Caco-2 (cell line): ENCODE measurements at places on chromosomes 4 and X. TPM values are rescaled to one million over a fixed set of nuclear protein-coding genes. Genes with fewer than 3 reads are reported as not detected.

DNA sequence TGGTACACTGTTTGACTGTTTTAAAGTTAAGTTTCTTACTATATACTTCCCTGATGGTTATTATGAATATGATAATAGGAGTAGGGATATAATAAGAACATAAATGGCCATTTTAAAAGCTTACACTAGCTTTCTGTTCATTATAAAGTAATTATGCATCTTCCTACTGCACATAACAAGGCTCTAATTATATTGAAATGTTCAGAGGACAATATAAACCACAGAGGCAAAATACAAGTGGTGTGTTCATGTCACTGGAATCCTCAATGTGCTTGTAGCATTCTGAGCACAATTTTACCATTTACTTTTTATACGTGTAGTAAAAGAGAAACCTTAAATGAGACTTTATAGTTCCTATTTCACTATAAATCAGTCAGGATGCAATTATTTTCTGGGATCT lies 268.3 kb downstream of the TMA16 start:
- DNase-seq, result no peak

- no peak for DNase-seq
Measured at GRCh38 chrX:109863811-109864210, 130.8 kb upstream of the ACSL4 start.

- no peak for DNase-seq
Measured at GRCh38 chr4:43607827-43608461, 715.4 kb downstream of the GRXCR1 start.

- no peak for DNase-seq
Measured at GRCh38 chrX:22159071-22159470, 113.6 kb upstream of the CBLL2 start.

FGF2 gene
- 0.19 and 0.20 TPM in 2 replicates for total RNA-seq
